NCI-H510A (cell line): ENCODE measurements at places on chromosomes 11 and 22.

GRCh38 chr11:84292006-84292405, 1005.8 kb upstream of the CCDC90B start:
- no peak for DNase-seq

DNA sequence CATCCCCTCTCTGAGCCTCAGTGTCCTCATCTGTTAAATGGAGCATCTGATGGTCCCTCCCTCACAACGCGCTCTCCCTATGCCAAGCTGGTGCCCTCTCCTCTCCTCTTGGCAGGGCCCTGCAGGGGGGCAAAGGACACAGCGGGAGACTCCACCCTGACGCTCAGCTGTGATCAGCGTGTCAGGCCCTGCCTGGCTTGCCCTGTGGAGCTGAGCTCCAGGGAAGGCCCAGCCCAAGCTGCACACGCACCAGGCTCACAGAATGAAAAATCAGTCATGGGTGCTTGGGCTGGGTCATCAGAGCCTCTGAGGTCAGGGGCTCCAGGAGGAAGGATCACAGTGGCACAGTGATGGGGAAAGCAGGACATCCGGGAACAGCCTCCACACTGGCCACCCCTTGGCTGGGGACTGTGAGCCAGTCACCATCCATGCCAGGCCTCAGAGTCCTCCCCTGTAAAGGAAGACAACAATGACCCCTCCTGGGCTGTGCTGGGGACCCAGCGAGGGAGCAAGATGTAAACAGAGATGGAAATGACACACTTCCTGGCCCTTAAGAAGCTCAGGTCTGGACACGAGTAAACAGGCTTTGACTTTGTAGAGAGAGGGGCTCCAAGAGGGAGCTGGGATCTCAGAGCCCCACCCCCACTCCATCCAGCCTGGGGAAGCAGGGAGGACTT, 36.6 kb downstream of the RPL3 start:
- DNase-seq = no peak

GRCh38 chr22:46112405-46112804, 37.9 kb upstream of the PPARA start:
- no peak for DNase-seq

- no peak for DNase-seq
Measured at GRCh38 chr11:35183326-35183925, 44.5 kb downstream of the CD44 start.

DNA sequence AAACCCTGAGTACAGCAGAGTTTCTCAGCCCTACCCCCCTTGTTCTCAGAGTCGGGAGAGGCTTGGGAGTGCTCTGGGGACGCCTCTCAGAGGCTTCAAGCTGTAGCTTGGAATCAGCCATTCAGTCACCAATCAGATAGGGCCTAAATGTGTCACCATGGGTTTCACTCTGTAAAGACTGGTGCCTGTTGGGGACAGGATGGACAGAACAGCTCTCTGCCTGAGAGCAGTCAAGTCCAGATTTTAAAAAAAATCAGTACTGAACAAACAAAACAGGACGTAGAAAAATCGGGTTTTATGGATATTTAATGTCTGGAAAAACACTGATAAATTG, 1.3 kb downstream of the FADD start:
- DNase-seq = no peak

DNA sequence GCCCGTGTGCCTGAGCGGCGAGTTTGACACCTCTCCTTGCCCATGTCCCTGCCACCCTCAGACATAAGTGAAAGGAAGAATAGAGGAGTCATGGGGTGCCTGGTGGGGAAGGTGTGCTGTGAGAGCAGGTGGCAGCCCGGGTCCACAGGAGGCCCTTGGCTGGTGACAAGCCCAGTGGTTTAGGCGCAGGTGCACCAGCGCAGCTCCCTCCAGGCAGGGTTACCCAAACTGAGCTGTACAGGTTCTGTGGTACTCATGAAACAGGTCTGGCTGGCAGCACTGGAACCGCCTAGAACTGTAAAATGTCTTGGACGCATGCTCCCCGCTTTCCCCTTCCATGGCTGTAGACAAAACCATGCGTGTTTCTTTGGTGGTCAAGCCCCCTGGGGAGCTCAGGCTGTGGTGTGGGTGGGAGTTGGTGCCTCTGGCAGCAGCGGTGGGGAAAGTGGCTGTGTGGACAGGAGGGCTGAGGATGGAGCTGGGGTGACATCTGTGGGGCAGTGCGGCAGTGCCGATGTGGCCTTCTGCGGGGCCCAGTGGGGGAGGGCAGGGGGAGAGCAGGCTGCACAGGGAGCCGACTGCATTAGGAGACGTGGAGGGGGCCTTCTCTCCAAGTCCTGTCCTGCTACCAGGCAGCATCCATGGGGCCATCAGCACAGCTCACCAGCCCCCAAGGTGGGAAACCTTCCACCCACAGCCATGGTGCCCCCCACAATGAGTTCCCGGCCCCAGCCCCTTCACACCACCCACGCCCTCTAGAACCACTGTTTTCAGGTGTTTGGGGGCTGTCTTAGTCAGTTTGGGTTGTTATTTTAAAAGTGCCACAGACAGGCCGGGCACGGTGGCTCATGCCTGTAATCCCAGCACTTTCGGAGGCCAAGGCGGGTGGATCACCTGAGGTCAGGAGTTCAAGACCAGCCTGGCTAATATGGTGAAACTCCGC, 5.6 kb upstream of the GTSE1 start:
- no peak for DNase-seq

DNA sequence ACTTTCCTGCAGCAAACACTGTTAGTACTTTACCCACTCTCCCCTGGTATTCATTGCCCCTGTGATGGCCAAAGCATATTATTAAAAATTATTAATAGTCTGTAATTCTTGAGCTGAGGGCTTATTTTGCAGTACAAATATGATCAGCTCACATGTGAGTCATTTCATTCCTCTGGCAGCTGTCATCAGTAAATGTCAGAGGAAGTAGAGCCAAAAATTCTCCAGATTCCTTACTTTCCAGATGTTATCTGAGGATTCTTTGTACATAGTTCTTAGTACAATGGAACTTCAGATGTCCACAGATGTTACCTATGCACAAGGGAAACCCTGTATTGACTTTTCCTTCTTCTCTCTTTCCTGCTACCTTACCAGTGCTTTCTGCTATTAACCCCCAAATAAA, 12.5 kb downstream of the OR5B3 start:
- DNase-seq = no peak

DNA sequence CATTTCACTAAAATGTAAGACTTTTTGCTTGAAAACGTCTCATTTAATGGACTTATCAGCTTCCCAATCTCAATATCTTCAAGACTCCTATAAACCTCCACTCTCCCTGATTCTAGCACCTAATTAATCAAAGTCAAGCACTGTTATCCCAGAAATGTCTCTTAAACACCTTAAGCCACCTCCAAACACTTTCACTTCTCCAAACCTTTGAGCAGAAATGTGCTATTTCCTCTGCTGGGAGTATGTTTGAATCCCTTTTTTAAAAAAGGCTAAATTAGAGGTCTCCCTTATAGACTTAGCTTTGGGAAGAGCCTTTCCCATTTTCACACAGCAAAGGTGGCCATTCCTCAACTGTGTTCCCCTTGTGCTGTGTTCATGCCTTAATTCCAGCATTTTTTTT, 146.2 kb upstream of the SYN3 start:
- no peak for DNase-seq

DNA sequence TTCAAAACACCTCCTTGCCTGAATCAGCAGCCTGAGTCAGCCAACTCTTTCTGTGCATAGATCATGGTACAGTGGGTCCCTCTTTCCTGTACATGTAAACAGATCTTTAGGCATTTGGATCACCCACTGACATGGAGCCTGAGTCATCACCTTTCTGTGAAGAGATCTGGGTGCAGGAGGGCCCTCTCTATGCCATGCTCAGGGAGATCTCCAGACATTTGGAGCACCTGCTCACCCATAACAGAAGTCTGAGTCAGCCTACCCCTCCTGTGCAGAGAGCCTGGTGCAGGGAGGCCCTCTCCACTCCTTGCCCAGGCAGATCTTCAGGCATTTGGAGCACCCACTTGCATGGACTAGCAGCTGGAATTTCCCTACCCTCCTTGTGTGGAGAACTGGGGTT, 56.2 kb upstream of the GLYAT start:
- no peak for DNase-seq

DNA sequence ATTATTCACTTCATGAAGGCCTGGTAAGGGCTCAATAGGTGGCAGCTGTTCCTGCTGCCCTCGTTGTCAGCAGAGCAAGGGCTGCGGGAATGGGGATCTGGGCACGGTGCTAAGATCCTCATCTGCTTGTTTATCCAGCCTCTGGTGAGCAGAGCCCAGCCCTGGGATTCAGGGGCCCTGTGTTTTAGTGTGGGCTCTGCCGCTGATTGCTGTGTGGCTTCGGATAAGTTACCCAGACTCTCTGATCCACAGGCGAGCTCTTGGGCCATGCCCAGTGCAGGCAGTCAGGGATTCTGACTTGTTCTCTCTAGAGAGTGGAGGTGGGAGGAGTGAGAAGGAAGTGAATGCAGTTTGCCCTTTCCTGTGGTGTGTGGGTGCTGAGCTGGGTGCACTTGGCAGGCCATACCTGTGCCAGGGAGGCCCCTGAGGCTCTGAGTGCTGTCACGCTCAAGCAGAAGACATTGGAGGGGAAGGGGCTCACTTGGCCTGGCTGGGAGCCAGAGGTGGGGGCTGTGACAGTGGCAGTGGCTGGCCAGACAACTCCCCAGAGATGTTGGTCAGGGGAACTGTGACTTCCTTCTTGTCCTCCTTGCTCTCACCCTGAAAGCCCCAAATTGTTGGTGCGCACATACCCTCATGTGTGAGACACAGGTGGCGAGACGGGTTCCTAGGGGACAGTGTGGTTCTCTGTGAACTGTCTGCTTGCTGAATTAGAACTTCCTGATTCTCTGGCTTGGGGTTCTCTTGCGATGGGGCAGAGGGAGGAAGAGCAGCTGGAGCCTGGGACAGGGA, 43.7 kb downstream of the CD82 start:
- no peak for DNase-seq

DNA sequence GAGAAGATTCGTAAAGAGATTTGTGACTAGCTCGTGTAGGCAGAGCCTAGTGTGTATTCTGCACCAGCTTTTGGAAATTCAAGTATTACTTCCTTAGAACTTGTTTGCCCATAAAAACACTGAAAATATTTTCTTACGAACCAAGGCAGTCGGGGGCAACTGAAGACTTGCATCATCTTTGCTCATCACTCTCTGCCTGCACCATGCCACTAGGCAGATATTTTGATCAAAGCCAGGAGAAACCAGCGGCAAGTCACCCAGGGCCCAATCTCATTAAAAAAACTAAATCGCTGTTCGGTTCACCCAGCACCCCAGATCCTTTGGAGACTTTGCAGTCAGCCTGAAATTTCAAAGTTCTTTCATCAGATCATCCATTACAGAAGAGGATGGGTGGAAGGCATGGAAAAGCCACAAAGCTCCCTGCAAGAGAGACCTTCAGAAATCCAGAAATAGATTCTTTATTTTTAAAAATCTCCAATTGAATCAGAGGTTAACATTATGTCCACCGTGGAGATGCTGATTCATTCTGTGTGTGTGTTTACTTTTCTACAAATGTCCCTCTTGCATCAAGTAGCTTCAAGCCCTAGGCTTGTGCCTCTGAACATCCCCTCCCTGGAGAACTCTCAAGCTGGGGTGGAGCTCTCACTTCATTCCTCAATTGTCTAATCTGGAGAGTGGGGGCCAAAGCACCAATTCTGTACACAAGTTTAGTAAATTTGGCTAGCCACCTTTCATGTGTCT, 78.4 kb downstream of the ETS1 start:
- no peak for DNase-seq

- no peak for DNase-seq
Measured at GRCh38 chr11:102592634-102593581, 32.2 kb downstream of the MMP20 start.

DNA sequence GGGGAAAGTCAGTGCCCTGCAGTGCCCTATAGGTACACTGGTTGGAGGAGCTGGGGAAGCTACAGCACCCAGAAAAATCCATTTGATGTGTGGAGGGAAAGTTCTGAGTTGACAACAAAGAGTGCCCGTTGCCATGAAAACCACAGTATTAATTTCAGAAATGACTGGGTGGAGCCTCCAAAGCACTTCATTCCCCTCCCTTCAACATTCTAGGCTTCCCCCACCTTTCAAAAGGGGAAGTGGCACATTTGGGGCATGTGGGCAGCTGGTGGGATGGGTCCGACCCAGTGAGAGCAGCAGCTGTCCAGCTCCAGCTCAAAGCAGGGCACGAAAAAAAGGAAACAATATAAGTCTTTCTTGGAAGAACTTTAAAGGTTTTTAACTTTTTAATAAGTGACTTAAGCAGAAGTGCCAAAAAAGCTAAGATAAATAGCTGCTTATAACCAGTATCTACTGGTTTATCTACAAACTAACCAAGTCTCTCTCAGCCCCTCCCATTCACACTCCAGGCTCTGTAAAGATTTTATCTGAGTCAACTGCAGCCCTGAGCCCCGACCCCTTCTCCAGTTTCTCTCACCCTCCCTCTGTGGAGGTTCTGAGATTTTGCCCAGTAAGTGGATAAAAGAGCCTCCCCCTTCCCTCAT, 9.0 kb upstream of the AHNAK start:
- no peak for DNase-seq

GRCh38 chr22:39478441-39478850, 21.6 kb downstream of the MGAT3 start:
- DNase-seq = no peak

- DNase-seq = no peak
Measured at GRCh38 chr11:46642627-46643335, 25.4 kb downstream of the ATG13 start.

DNA sequence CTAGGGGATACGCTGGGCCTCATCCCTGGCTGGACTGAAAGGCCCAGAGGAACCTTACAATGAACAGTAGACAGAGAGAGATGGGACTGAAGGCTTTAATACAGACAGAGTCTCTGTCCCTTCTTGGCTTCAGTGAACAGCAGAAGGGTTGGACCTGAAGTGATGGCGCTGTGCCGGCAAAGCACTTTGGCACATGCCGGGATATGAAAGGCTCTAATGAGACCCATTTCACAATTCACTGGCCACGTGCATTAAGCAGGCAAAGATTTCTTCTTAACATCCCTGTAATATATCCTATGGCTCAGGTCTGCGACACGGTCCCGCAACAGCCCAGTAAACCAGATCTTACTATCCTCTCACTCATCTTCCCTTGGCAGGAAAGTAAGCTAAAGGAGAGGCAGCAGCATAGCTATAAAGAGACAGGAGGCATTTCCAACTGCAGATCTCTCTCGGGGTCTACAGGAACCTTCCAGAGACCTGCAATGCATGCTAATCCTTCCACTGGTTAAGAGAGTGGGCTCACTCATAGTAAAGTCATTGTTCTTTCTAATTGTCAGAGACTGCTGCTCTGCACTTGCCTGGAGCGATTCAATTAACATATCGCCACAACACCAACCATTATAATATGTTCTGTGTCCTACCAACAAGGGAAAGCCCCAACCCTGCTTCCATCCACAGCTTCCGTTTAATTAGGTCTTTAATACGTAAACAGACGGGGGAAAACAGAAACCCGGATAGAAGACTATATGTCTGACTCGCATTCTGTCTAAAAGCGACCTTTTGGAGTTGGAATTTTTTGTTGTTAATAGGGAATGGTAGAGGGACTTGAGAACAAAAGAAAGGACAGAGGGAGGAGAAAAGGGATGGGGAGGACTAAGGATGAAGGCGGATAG, 1179.0 kb downstream of the LRRC4C start:
- DNase-seq = no peak
